NCI-H2081 treated with DMSO at 0.1 percent for 48 hours (cell line): ENCODE measurements at places on chromosomes 5 and 9.

DNA sequence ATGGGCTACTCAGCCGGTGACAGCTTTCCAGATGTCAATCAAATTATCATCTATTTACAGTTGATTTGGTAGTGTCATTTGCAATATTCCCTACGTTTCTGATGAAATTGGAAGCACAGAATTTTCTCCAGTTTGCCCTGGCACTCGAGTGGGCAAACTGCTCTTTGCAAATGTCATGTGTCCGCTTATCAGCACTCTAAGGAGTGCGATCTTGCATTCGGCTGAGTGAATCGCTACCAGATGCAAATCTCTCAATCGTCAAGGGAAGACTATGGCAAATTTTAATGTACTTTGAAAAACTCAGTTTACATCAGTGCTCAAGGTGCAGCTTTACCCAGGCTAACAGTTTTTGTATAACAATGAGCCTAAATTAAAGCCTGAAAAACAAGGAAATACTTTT lies 66.8 kb downstream of the BNC2 start:
- no peak for DNase-seq

- no peak for DNase-seq
These were observed 93.4 kb upstream of the SLC25A48 start for GRCh38 chr5:135741040-135741439.

GRCh38 chr5:180210961-180211760 lies 2.1 kb upstream of the RASGEF1C start:
- DNase-seq = no peak

GRCh38 chr5:139394654-139395566 lies at the start of gene PROB1:
TSS of gene PROB1 (minus strand) at chr5:139395104. CDS start at chr5:139395081, 23 bp downstream.
- no peak for DNase-seq

- no peak for DNase-seq
These were observed 48.7 kb downstream of the TEK start for GRCh38 chr9:27157736-27158135.

GRCh38 chr9:9117866-9118265 lies 1318.3 kb upstream of the DMAC1 start:
- no peak for DNase-seq

GRCh38 chr5:142007237-142007544 lies 5.6 kb downstream of the GNPDA1 start:
- DNase-seq = no peak

GRCh38 chr9:69141851-69142250 lies 32.2 kb upstream of the TJP2 start:
- no peak for DNase-seq

DNA sequence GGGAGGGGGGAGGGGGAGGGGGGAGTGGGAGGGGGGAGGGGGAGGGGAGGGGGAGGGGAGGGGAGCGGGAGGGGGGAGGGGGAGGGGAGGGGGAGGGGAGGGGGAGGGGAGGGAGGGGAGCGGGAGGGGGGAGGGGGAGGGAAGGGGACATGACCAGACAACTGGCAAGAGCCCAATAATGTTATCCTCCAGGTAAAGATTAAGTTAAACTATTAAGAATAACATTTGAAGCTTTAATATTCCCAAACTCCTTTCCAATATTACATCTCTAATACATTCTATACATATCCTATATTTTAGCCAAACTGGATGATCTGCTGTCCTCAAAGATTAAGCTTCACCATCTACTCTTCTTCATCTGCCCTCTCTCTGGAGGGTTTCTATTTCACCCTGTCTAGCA lies 25.8 kb downstream of the C5 start:
- no peak for DNase-seq

DNA sequence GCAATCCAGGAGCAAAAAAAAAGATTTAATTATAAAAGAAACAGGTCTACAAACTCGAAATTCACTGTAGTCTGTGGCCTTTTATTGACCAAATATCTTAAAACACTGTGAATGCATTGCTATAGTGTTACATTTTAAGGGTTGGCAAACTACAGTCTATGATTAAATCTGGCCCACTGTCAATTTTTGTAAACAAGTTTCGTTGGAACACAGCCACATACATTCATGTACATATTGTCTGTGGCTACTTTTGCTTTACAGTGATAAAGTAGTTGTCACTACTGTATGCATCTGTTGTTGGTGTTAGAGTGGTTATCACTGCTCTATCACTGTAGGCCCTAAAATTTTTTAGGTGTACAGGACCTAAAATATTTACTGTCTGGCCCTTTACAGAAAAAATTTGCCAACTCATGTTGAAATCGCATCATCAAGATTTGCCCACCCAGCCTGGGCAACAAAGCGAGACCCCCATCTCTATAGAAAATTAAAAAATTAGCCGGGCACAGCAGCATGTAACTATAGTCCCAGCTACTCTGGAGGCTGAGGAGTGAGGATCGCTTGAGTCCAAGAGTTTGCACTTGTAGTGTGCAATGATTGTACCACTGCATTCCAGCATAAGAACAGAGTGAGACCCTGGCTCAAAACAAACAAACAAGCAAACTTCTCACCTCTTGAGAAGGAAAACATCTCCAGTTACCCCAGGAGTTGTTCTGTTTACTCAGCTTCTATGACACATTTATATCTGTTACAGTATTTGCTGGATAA lies 89.0 kb downstream of the ERBIN start:
- no peak for DNase-seq

DNA sequence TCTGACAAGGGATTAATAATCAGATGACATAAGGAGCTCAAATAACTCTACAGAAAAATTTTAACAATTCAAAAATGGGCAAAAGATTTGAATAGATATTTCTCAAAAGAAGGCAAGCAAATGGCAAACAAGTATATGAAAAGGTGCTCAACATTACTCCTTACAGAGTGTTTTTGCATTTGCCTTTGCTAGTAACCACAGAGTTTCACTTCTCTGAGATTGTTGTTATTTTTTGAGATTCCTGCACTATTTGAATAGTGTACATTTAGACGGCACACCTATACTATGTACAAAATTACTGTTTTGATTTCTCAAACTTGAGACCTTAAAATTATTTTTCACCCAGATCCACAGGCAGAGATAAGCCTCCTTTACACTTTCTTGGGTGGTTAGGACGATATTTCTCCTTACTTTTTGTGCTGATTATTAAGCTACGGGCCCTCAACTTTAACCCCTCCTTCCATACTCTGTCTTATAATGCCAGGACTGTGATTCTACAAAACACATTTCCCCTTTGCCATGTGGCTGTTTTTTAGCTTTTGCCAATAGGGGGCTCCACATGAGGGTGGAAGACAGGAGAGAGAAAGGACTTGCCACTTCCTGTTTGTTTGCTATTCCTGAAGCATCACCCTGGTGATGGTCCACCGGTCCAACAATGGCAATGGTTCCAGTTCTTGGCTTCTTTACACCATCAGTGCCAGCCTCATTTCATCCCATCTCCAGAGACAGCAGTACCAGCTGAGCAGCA lies 65.0 kb upstream of the DAP start:
- DNase-seq = no peak

GRCh38 chr9:104896131-104896530 lies 31.8 kb downstream of the ABCA1 start:
- no peak for DNase-seq

GRCh38 chr5:1253456-1254105 lies 28.4 kb downstream of the SLC6A18 start:
- no peak for DNase-seq

- DNase-seq = no peak
These were observed 137.1 kb downstream of the SUSD1 start for GRCh38 chr9:112038017-112038408.

DNA sequence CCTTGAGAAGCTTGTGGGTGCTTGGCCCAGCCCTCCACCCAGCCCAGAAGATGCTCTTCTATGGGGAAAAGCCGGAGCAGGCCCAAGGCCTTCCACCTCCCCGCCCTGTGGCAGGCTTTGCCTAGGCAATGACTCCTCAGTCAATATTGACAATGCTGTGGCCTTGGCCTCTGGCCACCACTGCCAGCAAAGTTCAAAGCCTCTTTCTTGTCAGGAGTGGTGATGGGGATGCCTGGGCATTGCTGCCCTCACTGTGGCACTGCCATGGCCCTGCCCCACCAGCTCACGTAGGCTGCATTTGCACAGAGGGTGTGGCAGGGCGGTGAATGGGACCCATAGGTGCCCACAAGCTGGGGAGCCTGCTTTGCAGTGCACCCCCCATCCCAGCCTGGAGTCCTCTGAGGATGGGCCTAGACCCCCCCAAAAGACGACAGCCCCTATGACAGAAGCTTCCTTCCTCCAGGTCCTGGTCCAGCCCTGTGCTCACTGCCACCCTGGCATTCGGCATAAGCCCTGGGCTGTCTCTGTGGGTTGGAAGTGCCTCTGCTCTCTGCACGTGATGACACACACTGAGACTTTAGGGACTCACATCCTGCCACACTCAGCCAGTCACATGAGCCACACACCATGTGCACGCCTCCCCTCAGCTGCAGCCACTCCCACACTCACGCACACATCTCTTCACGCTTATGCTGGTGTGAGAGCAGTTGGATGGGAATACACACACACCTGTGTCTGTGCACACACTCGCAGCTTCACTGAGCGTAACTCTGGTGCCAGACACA lies 31.1 kb downstream of the MORN5 start:
- no peak for DNase-seq

- DNase-seq = no peak
These were observed 67.8 kb upstream of the GARNL3 start for GRCh38 chr9:127196826-127197145.
